MCF 10A (cell line): ENCODE measurements at places on chromosomes 16 and 17. TPM values are rescaled to one million over a fixed set of nuclear protein-coding genes. Genes with fewer than 3 reads are reported as not detected.

GRCh38 chr16:2842340-2843000 is 12.4 kb downstream of the ZG16B start:
- no peak for DNase-seq

GRCh38 chr17:74875155-74875976 is 2.6 kb upstream of the FDXR start:
- DNase-seq: no peak

The TBX2 gene
- 1.5 and 4.3 TPM in 2 replicates for total RNA-seq

DNA sequence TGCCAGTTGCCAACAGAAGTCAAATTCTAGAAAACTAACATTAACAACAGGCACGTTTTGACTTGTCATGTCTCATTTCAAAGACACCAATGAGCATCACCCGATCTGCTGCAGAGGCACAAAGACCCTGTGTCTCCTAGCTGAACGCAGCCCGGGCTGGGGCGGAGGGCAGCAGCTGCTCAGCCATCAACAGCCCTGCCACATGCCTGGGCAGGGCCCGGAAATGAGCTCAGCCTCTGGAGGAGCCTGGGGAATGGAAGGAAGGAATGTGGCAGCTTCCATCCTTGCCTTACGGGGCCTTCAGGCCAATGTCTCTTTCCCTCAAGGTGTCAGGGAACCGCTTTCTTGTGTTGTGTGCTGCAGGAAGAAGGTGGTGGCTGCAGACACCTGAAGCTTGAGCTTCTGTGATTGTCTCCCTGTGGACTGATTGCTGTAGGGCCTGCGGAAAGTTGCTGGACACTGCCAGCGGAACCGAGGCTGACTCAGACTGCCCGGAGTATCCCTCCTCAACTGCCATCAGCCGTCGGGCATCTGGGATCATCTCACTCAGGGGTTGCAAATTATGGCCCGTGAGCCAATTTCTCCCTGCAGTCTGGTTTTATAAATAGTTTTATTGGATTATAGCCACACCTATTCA is 7.3 kb downstream of the CDH13 start:
- peak; percentile 74 for DNase-seq

DNA sequence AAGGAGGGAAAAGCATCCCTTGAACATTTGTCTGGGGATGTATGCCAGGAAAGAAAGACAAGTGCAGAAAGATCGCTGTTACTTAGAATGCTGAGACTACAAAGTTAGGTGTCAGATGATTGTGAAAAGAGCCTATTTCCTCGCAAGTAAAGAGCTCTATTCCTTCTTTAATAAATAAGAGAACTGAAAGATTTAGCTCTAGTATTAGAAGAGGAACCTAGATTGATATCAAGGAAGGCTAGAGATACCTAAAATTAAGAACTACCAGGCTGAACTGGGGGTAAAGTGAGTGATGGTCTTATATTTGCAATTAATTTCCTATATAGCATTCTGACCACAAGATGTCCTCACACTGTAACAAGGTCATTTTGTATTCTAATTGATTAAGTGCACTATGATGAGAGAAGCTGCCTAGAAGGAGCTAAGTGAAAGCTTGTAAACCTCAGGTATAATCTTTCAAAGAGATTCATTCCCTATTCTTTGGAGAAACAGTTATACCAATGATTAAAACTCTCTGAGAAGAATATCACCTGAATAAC is 62.3 kb downstream of the SSH2 start:
- DNase-seq: no peak

The ACSM2A gene
- not detected in 2 replicates for total RNA-seq

DNA sequence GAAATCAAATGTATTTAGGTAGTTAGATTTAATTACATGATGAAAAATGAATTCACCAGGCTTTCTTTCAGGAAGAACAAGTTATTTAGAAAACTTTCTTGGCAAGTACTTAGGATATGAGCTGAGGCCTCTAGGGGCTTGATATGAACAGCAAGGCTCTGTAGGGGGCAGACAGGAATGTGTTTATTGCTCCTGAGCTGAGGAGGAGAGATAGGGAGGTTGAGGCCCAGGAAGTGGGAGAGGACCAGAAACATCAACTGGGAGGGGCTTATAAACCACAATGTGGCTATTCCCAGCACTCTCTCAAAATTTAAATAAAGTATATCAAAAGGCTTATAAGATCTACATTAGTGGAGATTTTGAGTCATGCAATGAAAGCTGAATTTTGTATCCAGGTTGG is 154.0 kb upstream of the MAF start:
- DNase-seq: no peak

- no peak for DNase-seq
These were observed 1.0 kb downstream of the HOXB8 start for GRCh38 chr17:48613862-48614694.

The TM4SF5 gene
- not detected in 2 replicates for total RNA-seq

GRCh38 chr16:8239443-8239842 is 350.9 kb downstream of the TMEM114 start:
- DNase-seq: no peak

- DNase-seq: peak; percentile 89
These were observed 9.1 kb downstream of the TIMP2 start for GRCh38 chr17:78915872-78916632.

DNA sequence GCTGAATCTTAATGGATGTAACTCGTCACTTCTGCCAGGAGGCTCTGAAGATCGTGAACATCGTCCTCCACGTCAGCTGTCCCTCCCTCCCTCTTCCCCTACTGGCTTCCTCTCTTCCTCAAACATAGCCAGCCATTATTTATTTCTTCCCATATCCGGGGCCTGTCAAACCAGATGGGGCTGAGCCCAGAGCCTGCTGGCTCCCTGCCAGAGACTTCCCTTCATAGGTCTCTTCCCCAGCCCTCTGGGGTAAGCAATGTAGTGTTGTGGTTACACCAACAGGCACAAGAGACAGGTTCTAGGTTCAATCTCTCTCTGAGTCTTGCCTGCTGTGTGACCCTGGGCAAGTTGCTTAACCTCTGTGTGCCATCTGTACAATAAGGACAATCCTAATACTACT is 40.1 kb upstream of the ZFP90 start:
- no peak for DNase-seq

The AXIN1 gene
- 37.0 and 43.7 TPM in 2 replicates for total RNA-seq

DNA sequence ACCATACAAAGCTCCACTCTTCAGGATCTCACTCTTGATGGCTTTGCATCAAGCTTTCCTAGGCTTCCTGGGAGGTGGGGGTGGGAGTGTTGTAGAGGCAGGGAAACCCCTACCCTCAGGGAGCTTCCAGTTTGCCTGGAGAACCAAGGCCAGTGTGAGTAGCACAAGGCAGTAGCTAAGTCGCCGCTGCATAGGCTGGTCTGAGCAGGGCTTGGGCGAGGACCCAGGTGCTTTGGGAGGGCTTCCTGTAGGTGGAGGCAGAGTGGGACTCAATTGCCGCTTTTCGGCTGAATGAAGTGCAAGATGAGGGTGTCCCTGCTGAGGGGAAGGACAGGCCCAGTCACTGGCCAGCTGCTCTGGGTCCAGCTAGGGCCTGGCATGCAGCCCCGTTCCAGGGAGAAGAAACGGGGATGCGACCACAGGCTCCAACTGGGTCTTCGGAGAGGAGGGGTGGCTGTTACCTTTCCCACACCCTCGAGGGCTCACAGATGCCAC is 3.9 kb downstream of the CD79B start:
- DNase-seq: no peak
